ENCODE measurements at places on chromosomes 4 and X. TPM values are rescaled to one million over a fixed set of nuclear protein-coding genes. Genes with fewer than 3 reads are reported as not detected.

Gene STOX2
- not detected for polyA plus RNA-seq

Gene TET2
- 29.3 TPM for polyA plus RNA-seq

Gene ATP1B4
- not detected for polyA plus RNA-seq

Gene PACRGL
- 5.4 TPM for polyA plus RNA-seq

Gene DNAAF6
- polyA plus RNA-seq, result not detected

Gene ZDHHC15
- 0.15 TPM for polyA plus RNA-seq

Gene MAGT1
- 59.1 TPM for polyA plus RNA-seq

Gene PAGE1
- not detected for polyA plus RNA-seq

DNA sequence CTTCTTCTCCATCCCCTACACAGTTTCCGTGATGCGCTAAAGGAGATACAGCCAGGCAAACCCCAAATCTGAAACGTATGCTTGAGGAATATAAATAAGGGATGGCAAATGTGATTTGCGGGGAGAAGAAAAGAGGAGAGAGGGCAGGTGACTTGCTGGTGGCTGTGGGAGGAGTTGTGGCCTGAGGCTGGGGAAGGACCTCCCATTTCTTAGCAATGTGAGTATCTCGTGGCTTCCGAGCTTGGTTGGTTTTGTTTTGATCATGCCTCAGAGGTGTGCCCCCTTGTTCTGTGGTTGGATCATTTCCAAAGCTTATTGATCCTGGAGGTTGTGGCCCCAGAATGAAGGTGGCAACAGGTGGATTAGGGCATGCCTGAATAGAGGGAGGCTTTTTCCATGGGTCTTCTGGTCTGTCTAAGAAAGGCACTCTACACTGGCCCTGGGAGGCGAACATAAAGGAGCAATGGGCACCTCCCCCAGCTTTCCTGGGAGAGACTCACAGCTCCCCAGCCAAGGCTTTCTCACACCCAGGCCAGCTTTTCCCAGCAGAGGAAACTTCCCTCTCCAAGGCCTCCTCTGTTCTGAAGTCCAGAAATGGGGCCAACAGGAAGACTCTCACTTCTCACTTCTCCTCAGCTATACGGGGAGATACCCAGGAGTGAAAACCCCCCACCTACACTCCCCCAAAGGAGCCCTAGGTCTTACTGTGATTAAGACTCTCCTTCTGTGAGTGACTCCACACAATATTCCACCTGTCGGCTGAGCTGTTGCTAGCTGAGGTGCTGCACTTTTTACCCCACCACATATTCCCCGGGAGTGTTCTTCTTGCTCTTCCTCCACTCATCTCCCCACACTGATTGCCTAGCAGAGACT is 40.0 kb downstream of the C4orf51 start:
- peak; percentile 31 for DNase-seq

DNA sequence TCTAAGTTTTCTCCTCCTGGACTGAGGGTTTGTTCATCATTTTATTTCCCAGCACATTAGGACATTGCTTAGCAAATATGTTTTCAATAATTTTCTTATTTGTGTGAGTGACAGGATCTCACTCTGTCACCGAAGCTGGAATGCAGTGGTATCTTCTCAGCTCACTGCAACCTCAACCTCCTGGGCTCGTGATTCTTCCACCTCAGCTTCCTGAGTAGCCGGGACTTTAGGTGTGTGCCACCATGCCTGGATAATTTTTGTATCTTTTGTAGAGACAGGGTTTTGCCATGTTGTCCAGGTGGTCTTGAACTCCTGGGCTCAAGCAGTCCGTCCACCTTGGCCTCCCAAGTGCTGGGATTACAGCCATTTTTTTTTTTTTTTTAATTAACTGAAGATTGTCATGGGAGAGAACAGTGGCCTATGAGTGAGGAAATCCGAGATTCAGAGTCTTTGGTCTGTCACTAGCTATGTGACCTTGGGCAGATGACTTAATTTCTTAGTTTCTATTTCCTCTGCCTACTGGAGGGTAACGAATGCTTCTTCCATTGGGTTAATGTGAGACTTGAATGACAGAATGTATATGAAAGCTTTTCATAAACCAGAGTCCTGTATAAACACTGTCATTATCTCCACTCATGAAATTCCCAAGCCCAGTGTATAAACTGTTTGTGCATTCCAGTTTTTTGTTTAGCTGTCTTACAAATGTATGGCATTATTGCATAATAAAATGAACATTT is 23.9 kb downstream of the MOB1B start:
- DNase-seq, result peak; percentile 58

- no peak for DNase-seq
Observed at GRCh38 chr4:5735463-5735862, 24.5 kb downstream of the EVC start.

DNA sequence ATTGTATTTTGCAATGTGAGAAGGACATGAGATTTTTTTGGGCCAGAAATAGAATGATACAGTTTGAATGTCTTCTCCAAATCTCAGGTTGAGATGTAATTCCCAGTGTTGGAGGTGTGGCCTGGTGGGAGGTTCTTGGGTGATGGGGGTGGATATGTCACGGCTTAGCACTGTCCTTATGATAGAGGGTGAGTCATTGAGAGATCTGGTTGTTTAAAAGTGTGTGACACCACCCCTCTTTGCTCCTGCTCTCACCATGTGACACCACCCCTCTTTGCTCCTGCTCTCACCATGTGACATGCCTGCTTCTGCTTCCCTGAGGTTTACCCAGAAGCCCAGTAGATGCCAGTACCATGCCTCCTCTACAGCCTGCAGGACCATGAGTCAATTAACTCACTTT is 1226.9 kb downstream of the PCDH7 start:
- DNase-seq, result no peak

DNA sequence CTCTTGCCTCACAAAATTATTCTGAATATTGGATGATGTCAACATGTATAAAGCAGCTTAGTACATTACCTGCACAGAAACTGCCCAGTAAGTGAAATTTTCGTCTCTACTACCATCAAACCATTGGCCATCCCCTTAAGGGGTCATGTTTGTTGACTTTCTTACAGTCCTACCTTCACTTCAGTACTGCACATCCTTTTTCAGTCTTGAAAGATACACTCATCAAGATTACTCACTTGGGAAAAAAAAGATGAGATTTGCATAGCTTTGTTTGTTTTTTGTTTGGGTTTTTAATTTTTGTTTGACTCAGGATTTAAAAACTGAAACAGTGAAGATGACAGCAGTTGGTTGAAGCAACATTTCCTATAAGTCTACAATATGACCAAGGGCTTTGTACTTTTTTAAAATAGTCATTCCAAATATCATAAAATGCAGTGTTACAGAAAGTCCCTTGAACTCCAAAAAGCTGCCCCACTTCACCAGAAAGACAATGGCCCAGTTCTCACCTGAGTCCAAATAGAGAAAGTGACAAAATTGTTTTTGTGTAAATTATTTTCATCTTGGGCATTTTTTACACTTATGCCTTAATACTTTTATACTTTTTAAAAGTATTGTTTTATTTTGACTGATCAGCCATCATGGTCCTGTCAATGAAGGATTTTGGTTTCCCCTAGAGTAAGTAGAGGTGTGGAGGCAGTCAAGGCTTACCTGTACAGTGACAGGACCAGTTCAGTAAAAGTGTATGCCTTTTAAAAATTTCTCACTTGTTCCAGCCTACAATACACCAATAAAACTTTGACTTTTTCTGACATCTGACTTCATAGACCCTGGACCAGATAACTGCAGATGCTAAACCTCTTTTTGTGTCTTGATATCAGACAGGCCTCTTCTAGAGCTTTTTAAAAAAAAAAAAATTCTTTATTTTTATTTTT is 59.7 kb upstream of the EDA2R start:
- no peak for DNase-seq

DNA sequence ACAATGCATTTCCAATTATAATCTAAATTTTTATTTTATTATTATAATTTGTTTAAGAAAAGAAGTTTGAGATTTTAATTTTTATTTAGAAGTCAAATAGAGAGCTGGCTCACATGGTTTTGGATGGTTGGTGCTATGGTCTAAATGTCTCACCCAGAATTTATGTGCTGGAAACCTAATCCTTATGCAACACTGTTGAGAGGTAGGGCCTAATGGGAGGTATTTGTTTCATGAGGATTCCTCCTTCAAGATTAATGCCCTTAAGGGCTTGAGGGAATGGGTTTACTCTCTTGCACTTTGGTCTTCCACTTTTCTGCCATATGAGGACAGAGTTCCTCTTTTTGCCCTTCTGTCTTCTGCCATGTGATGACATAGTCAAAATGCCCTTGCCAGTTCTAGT is 960.5 kb upstream of the IGFBP7 start:
- no peak for DNase-seq

GRCh38 chr4:36006226-36006625 is 238.1 kb downstream of the ARAP2 start:
- no peak for DNase-seq

DNA sequence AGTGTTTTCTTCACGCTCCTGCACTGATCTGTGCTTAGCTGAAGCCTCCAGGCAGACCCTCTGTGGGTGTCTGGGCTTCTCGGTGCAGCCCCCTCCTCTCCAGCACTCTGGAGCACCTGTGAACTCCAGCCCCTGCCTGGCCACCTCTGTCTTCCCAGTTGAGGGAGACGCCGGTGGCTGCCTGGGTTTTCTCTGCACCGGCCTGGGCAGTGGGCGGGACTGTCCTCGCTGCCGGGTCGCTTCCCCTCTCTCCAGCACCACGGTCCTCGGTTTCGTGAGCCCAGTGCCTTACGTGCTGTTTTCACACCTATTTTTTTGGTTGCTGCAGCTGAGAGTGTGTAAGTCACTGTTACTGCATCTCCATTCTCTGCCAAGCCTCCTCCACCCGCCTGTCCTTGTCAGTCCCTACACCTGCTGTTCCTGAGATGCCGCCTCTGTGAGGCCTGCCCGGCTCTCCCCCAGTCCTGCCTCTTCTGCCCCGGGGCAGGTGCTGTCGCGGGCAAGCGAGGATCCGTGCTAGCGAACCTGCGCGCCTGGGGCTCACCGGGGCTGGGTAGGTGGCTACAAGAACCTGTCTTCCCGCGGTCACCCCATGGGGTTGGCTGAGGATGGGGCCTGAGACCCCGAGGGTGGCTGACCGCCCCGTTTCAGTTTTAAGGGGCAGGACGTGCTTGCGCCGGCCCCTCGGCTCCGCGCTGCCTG is 2.4 kb upstream of the FGFRL1 start:
- DNase-seq, result no peak

DNA sequence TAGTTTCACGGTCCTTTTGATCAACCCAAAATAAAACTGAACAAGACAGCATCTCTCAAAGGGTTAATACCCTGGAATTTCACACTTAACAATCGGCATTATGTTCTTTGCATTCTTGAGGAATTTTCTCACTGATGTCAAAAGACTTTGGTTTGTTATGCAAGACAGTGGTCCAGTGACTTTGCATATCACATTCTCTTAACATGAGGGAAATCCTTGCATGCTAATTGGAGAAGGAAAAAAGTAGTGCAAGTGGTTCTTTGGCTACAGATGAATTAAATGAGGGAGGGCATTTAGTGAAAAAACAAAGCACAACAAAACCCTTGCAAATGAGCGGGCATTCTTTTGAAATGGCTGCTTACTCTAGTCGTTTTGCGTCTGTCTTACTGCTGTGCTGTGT is 105.1 kb upstream of the LIMCH1 start:
- DNase-seq, result no peak

- DNase-seq, result no peak
Observed at GRCh38 chrX:20499763-20500162, 233.1 kb upstream of the RPS6KA3 start.

GRCh38 chr4:4260185-4260751 is 12.2 kb upstream of the TMEM128 start:
- DNase-seq, result no peak

DNA sequence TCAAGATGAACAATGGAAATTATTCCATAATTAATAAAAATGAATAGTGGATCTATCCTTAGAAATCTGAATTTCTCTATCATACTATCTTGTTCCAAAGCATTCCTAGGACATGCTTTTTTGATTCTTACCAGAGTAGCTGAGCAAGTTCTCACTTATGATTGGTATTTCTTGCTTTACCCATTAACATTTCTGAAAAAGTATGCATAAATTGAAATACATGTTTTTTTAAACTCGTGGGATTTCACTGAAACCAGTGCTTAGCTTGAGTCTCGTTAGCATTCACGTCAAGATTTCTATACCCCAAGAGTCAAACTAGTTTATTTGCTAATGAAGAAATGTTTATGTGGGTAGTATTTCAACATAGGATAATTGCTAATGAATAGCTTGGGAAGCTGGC is 89.0 kb downstream of the ELOVL6 start:
- DNase-seq, result no peak

- DNase-seq, result no peak
Observed at GRCh38 chr4:147853706-147854105, 121.8 kb downstream of the ARHGAP10 start.

- no peak for DNase-seq
Observed at GRCh38 chrX:138748480-138748879, 37.0 kb upstream of the FGF13 start.

- DNase-seq, result no peak
Observed at GRCh38 chr4:2261110-2261852, 628 bp downstream of the MXD4 start.
